ENCODE measurements at places on chromosomes 6 and 20. TPM values are rescaled to one million over a fixed set of nuclear protein-coding genes. Genes with fewer than 3 reads are reported as not detected.

DNA sequence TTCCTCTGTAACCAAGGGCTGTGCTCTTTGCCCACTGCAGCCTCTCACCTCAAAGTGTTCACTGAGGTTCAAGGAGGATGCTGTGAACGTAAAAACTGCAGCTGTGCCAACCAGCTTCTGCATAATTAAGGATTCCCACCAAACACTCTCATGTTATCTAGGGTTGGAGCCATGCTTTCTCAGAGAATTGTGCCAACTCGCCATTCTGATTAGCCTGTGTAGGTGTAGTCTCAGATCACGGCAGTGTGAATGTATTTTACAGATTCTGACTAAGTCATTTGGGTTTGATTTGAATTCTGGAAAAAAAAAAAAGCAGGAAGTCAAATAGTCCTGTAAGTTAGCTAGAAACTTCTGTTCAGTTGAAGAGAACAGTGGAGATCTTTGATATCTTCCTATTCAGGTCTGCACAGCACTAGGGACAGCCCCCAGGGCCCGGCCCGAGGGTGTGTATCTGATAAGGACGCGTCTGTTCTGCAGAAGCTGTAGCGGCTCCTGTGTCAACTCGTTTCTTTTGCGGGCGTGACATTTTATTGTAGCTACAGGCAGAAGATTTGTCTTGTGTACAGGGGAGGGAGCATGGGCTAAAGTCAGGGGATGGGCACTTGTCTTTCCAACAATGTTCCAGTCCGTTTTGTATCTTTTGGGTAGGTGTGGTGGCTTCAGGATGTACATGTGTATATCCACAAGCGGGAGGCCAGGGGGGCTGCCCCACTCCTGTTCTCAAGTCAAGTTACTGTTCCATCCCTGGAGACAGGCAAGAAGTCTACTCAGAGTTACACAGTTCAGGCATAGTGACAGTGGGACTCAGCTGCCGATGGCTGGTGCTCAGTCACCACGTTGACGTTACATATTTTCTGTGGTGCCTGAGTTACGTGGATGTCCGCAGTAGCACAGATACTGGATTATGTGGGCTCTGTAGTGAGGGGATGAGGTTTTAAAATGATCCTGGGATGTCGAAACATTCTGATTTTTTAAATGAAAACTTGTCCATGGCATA, 12.4 kb downstream of the IRF4 start:
- DNase-seq: no peak
- no peak overlapping the region for H3K4me3 ChIP-seq
- no peaks in the 10 kb centered on the region for H3K27me3 ChIP-seq
- H3K27ac ChIP-seq: no peak overlapping the region

DNA sequence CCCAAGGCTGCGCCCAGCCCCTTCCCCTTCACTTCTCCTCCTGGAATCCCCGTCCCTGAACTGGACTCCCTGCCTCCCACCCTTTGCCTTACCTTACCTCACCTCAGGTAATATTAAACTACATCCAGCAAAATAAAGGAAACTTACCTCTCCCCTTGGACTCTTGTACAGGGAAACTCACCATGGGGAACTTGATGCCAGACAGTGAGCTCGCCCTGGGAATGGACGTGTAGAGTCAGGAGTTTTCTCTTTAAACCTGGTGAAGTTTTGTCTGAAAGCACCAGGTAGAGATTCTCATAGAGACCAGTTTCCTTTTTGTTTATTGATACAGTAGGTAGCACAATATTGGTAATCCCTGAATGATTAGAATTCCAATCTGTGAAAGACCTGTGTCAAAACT, 544 bp upstream of the HLA-C start:
- peak overlapping the region; percentile 87 for H3K27ac ChIP-seq
- peaks cover 2% of the 10 kb centered on the region for H3K4me1 ChIP-seq
- H3K36me3 ChIP-seq: peaks cover 5% of the 10 kb centered on the region
- no peak for DNase-seq

- no peaks in the 10 kb centered on the region for H3K27me3 ChIP-seq
- H3K4me1 ChIP-seq: no peaks in the 10 kb centered on the region
- no peak overlapping the region for H3K27ac ChIP-seq
- H3K36me3 ChIP-seq: no peaks in the 10 kb centered on the region
- no peak overlapping the region for H3K4me3 ChIP-seq
Observed at GRCh38 chr6:106939848-106940247, 34.7 kb downstream of the CD24 start.

LKAAEAR1 gene
- not detected for total RNA-seq

MTG2 gene
- 26.8 TPM for total RNA-seq

DNA sequence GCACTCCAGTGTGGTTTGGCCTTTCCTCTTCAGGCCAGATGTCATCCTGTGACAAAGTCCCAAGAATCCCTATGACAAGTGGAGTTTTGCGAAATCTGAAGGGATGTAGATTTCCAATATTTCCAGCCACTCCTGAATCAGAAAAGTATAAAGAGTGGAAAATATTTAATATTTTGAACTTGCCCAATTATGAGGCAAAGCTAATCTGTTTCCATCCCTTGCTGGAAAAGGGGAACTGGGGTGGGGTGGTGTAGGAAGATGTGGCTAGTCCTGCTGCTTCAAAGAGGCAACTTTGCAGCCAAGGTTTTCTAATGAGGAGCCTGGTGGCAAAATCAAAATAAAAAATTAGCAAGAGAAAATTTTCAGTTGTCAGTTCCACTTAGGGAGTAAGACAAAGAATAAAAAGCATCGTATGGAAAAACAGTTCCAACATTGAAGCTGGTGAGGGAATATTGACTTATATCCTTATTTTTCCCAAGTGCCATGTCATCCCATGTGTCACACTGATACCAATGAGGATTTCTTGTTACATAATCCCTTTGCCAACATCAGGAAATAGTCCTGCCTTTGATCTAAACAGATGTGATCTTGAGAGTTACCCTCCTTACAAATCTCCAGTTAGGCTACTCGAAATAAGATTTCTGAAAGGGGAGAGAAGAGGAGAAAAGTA, 480.0 kb upstream of the JARID2 start:
- H3K4me1 ChIP-seq: peaks cover 12% of the 10 kb centered on the region
- no peaks in the 10 kb centered on the region for H3K36me3 ChIP-seq
- no peak overlapping the region for H3K27ac ChIP-seq
- DNase-seq: no peak

GRCh38 chr6:37131104-37131959, 38.6 kb upstream of the PIM1 start:
- no peaks in the 10 kb centered on the region for H3K27me3 ChIP-seq
- H3K27ac ChIP-seq: peak overlapping the region; percentile 5
- H3K4me3 ChIP-seq: no peak overlapping the region
- peaks cover 47% of the 10 kb centered on the region for H3K4me1 ChIP-seq
- H3K36me3 ChIP-seq: no peaks in the 10 kb centered on the region

DNA sequence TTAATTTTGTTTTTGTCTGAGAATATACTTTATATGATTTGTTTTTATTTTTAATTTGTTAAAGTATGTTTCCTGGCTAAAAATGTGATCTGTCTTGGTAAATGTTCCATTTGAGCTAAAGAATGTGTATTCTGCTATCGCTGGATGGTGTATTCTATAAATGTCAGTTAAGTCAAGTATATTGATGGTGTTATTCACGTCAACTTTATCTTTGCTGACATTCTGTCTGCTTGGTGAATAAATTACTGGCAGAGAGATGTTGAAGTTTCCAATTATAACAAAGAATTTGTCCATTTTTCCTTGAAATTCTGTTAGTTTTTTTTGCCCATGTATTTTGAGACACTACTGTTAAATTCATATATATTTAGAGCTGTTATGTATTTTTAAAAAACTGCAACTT, 1131.8 kb upstream of the GJE1 start:
- no peak overlapping the region for H3K4me3 ChIP-seq
- no peaks in the 10 kb centered on the region for H3K4me1 ChIP-seq
- DNase-seq: no peak
- no peaks in the 10 kb centered on the region for H3K27me3 ChIP-seq
- H3K27ac ChIP-seq: no peak overlapping the region

HDDC2 gene
- total RNA-seq: 8.8 TPM
